ENCODE measurements at places on chromosomes 7 and 10.

- DNase-seq: no peak
Measured at GRCh38 chr7:99106821-99107241, 37.1 kb downstream of the SMURF1 start.

DNA sequence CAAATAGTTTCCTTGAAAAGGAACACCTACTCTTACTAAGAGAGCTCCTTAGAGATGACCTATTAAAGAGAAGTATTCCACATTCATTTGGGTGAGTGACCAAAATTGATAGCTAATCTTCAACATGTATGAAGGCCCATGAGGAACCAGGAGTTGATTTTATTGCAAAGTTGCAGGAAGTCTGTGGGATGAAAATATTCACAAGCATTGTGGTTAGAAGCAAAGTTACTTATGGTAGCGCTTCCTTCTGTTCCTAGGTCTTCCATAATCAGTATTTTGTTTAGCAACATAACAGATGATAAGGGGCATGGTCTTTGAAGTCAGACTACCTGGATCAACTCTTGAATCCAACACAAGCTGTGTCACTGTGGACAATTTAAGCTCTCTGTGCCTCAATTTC lies 164.5 kb downstream of the DGKB start:
- DNase-seq: no peak

- DNase-seq: no peak
Measured at GRCh38 chr10:109932391-109932790, 9.1 kb upstream of the XPNPEP1 start.

GRCh38 chr7:34160261-34160752 lies 255.0 kb downstream of the BMPER start:
- DNase-seq: no peak

- DNase-seq: no peak
Measured at GRCh38 chr7:141361479-141361878, 189.7 kb upstream of the AGK start.
